ENCODE measurements at places on chromosomes 2 and 18.

GRCh38 chr2:208415897-208416296, 9.3 kb downstream of the PTH2R start:
- DNase-seq, result no peak

DNA sequence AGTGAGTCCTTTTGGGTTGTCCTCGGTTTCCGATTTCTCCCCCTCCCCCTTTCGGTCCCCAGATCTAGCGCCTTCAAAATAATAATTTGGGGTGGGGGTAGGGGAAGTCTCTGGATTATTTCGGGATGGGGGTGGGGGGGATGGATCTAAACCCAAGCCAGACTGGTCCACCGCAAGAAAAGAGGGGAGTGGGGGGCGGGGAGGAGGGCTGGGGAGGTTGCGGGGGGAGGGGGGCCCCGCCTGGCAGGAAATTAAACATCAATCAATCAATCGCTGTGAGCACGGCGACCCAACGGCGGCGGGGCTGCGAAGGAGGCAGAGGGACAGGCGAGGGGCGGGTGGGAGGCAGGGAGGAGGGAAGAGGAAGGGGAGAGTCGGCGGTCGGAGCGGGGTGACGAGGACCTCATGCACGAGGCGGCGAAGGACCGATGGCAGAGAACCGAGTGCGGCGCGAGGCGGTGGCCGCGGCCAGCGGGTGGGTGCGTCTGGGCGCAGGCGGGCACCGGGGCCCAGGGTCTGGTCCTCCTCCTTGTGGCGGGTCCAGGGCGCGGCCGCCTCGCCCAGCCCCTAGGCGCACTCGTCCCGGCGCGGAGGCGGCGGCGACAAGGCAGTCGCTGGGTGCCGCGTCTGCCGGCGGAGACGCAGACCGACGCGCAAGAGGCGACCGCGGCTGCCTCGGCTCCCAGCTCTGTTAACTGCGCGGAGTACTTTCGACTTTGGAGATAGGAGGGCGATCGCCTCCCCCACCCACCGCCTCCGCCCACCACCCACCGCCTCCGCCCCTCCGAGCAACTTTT, 468 bp upstream of the SATB2 start:
- peak; percentile 33 for DNase-seq

GRCh38 chr2:224359569-224359968, 42.3 kb downstream of the FAM124B start:
- no peak for DNase-seq

GRCh38 chr2:38671303-38671702, 5.4 kb downstream of the GALM start:
- DNase-seq, result no peak

- DNase-seq, result no peak
These were observed 11.6 kb downstream of the EN1 start for GRCh38 chr2:118835746-118836410.

DNA sequence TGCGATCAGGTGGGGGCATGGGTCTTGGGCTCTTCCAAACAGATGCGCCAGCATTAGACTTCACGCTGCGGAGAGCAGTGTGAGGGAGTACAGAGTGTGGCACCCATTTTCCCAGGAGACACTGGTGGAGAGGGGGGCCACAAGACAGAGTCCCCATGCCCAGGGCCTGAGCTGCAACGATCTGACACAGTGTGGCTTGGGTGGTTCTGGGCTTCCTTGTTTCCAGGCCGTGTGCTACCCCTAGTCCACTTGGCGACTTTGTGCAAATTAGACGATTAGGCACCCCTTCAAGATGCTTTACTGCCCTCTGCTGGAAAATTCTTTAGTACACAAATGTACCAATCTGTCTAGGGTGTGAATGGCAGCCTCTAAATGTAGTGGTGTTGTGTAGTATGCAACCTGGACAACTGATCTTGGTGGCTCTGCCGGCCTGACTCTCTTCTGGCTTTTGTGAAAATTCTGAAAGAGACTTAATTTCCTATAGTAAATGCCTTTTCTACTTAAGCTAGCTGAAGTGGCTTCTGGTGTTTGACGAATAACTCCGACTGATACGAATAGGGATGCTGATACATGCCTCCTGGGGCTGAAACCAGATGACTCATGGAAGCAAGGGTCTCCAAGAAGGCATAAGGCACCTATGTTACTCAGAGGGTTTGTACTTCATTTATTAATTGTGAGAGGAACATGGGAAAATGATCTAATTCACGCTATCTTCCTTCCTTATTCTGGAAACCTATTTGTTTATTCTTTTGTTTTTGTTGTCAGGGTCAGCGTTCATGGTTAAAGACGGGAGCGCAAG, 92.3 kb upstream of the SMAD2 start:
- peak; percentile 51 for DNase-seq
